ENCODE measurements at places on chromosomes 7 and 10.

- peak; percentile 56 for DNase-seq
These were observed 23.5 kb downstream of the VCL start for GRCh38 chr10:74021248-74022055.

- no peak for DNase-seq
These were observed 348.1 kb downstream of the TFEC start for GRCh38 chr7:115682507-115682906.

- peak; percentile 41 for DNase-seq
These were observed 41.7 kb downstream of the MAD1L1 start for GRCh38 chr7:2191016-2191415.

DNA sequence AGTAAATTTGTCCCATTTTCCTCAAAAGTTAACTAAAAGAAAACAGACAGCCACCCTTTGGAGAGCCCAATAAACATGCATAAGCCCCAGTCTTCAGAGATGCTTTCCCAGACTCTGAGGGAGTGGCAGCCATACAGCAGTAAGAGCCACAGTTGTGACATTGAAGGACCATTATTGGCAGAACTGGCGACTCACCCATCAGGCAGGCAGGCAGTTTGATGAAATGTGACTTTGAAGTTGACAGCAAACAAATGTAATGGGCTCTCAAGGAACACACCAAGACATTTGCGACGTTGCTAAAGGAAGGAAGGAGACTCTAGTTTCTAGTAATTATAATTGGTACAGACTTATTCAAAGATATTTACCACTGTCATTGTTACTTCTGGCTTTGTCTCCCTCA, 287.5 kb upstream of the PHYHIPL start:
- no peak for DNase-seq

- DNase-seq, result no peak
These were observed 652 bp upstream of the PODXL start for GRCh38 chr7:131556909-131557651.

- DNase-seq, result peak; percentile 100
These were observed 339.2 kb upstream of the PODXL start for GRCh38 chr7:131895541-131896164.

DNA sequence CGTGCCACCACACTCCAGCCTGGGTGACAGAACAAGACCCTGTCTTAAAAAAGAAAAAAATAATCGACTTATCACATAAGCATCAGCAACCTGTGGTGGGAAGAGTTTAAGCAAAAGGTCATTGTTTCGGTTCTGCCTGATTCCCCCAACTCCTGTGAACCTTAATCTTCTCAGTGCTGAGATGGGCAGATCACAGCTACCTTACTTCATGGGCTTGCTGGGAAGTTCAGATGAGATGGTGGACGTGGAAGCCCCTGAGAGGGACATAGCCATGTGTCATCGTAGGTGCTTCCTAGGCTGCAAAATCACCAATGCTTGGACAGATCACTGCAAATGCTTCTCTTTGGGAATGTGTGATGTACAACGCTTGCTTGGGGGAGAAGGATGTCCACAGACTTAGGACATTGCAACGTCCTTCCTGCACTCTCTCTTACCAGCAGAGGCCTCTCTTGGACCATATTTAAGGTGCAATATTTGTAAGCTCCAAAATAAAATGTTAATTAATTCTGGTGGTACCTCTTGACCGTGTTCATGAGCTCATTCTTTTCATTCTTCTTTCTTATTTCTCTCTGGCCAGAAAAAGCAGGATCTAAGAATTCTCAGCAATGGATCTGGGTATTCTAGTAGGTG, 8.6 kb downstream of the GJD4 start:
- DNase-seq, result peak; percentile 36

DNA sequence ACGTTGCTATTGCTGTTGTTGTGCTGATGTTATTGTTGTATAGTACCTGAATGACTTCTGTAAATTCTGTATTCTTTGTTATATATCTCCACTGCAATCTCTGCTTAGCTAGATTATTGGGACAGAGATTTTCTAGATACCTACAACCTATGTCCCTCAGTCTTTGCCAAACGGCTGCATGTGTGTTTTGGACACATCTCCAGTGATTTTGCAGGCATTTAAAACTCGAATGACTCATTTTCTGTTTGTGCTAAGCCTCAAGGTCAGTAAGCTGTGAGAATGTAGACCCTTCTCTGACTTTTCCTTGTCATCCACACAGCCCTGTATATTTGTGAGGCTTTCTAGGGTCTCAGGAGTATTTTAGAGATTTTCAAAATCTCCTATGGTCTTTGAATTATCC, 410.7 kb downstream of the POM121L12 start:
- no peak for DNase-seq

DNA sequence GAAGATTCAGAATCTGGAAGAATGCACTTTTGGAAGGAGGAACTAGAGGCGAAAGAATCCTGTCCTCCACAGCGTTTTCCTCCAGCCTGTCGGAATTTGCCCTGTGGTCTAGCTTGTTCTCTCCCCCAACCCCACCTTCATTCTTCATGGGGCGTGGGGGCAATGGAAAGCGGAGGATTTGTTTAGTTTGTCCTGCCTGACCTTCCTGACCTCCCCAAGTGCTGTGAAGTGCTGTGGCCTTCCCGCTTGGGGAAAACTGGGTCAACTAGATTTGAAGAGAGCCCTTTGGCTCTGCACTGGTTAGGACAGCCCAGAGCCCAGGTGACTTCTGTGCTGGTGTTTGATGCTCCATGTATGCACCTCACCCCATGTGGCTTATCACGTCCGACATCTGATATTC, 49.1 kb downstream of the GATA3 start:
- DNase-seq, result no peak

DNA sequence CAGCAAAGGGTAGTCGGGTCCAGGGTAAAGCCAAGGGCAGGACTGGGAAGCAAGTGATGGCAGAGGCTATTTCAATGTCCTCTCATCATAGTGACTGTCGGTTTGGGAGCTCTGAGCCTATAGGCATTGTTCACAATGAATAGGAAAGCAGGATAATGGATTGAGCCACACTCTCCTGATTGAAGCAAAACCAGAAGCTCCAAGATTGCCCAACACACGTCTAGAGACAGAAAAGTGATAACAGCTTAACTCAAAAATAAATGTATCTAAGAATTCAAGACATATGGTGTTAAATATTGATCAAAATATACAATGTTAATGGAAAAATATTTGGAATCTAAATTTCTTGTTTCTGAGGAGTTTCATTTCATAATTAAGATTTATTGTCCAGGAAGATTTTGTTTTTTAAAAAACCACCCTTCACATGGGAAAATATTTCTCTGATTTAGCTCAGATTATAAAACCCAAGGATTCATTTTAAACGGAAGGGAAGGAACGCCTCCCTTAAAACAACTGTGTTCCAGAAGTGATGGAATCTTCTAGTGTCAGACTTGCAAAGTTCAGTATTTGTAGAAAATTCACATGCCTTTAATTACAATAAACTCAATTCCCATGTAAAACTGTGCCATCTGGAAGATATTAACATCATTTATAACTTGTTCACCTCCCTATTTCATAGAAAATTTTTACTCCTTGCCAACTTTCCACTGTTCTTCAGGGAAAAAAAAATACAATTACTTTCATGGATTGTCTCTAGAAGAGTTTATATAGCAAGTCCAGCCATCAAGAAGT, 54.5 kb downstream of the NRP1 start:
- no peak for DNase-seq

DNA sequence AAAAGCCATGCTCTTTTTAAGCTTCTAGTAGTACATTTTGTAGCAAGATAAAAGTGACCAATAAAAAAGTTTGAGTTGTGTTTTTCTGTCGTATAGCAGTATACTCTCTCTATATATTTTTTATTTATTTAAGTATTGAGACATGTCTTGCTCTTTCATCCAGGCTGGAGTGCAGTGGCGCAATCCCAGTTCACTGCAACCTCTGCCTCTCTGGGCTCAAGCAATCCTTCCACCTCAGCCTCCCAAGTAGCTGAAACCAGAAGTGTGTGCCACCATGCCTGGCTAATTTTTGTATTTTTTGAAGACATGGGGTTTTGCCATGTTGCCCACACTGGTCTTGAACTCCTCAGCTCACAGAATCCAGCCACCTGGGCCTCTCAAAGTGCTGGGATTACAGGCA, 2.8 kb downstream of the SUGCT start:
- no peak for DNase-seq

GRCh38 chr7:44979481-44980392, 922 bp upstream of the MYO1G start:
- DNase-seq, result peak; percentile 24

DNA sequence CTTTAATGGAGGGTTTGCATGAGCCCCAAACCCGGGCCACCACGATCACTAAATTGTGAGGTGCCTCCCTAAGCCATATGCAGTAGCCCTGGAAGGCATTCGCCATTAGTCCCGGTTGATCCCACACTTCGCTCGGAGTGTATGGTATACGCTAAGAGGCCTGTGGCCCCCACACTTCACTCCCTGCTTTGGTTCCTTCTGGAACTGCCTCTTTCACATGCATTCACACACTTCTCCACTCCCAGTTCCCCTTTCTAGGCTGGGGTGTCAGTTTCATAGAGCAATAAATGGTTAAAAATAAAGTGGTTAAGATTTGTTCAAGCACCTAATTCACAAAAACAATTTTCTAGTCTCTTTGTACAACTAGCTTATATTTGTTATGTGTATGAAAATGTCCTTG, 212.1 kb upstream of the KCND2 start:
- DNase-seq, result no peak

GRCh38 chr7:66859794-66860645, 61.0 kb upstream of the TMEM248 start:
- peak; percentile 20 for DNase-seq

GRCh38 chr10:86681722-86682386, 13.5 kb downstream of the LDB3 start:
- no peak for DNase-seq

DNA sequence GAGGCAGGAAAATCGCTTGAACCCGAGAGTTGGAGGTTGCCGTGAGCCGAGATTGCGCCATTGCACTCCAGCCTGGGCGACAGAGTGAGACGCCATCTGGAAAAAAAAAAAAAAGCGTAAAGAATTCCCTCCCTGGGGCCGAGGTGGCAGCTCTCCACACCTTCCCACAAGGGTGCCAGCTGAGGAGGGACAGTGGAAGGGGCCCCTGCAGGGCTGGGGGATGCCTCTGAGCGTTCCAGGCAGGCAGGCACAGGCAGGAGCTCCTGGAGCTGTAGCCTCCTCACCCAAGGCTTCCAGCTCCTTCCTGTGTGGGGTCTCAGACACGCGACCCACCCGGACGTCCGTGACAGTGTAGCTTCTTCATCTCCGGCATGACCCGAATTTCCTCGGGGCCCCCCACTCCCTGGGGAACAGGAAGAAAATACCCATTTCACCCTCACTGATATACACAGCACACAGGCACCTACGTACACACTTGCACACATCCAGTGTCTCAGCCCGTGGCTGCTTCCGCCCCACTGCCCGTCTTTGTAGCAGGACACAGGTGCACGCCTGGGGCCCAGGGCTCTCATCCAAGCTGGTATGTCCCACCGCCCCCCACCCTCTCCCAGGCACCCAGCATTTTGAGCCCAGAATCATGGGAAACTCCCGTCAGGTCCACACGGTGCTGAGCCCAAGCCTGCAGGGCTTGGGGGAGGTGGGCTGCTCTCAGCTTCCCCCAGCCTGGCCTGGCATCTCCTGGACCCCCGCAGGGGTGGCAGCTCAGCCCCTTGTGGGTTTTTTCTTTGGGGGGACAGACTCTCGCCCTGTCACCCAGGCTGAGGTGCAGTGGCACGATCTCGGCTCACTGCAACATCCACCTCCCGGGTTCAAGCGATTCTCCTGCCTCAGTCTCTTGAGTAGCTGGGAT, 25.7 kb downstream of the GRIFIN start:
- DNase-seq, result no peak

- no peak for DNase-seq
These were observed at the start of gene C10orf53 for GRCh38 chr10:49679480-49679893. C10orf53 (plus strand) TSS chr10:49679651; CDS start chr10:49679698, 47 bp downstream.

DNA sequence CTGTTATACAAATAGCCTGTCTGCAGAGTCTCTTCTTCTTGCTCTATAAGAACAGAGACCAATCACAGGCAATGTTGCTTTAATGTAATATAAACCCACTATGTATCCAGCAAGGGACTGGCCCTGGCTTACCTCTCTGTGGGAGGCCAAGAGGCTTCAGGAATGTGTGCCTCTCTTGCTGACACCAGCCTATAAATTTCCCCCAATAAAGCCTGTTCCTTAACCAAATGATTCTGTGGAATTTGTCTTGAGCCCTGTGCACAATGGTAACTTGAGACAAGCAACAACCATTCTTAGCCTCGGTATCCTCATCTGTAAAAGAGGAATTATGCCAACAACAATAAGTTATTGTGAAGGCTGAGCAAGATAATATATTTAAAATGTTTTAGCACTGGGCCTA, 563.7 kb downstream of the GRM8 start:
- peak; percentile 73 for DNase-seq

DNA sequence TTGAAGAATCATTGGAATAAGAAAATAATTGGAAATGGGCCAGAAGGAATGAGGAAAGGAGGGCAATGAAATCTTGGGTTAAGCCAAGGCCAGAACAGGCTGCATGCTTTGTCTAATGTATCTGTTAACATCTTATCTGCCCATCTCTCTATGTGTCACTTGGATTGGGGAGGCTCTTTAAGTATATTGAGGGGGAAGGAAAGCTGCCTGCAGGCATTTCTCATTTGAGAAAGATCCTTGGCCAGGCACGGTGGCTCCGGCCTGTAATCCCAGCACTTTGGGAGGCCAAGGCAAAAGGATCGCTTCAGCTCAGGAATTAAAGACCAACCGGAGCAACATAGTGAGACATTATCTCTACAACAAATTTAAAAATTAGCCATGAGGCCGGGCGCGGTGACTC, 14.3 kb downstream of the PCBD1 start:
- DNase-seq, result peak; percentile 27

GRCh38 chr10:60031664-60032063, 125.3 kb upstream of the CCDC6 start:
- DNase-seq, result no peak

DNA sequence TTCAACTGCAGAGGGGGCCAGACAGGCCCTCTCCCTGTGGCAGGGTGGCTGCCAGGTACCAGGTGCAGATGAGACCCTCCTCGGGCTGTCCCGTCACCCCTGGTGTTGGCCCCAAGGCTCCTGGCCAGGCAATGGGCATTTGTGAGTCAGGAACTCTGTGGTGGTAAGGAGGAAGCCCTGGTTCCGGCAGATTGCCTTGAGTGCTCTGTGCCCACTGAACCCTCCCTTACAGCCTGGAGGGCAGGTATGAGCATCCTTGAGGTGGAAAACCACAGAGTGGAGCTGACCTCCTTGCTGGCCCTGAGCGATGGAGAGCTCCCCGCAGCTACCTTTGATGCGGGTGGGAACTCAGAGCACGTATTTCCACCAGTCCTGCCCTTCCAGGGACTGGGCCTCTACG, 2.0 kb downstream of the PAOX start:
- no peak for DNase-seq

GRCh38 chr10:52746169-52746568, 26.4 kb downstream of the MBL2 start:
- DNase-seq, result no peak
